SW480 (cell line): ENCODE measurements at places on chromosomes 4 and X.

DNA sequence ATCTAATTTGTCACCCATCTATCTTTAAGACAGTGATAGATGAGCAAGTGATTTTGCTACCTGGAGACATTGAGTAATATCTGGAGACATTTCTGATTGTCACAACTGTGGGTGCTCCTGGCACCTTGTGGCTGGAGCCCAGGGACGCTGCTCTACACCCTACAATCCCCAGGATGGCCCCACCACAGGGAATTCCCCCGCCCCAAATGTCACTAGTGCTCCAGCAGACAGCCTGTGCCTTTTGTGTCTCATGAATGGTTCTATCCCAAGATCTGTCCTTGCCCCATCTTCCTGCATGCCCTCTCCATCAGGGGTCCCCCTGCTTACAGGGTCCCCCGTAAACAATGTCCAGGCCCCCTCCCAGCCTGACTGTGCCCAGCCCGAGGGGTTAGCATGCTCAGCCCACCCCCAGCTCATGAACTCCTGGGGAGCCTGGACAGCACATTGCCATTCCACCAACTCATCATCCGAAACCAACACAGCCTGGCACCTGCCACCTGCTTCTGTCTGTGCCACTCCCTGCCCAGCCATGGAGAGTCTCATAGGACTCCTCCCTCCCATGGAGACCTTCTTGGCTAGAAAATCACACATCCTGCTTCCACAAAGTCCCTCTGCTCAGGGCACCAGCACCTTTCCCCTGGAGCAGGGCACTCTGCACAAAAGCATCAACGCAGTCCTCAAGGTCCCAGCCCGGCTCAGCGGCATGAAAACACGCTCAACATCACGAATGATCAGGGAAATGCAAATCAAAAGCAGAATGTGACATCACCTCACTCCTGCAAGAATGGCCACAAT is 5.7 kb downstream of the P2RY8 start:
- no peak for DNase-seq

GRCh38 chr4:48172651-48173050 is 38.6 kb upstream of the TXK start:
- DNase-seq, result no peak

GRCh38 chr4:8185295-8185694 is 13.8 kb upstream of the SH3TC1 start:
- DNase-seq, result no peak

DNA sequence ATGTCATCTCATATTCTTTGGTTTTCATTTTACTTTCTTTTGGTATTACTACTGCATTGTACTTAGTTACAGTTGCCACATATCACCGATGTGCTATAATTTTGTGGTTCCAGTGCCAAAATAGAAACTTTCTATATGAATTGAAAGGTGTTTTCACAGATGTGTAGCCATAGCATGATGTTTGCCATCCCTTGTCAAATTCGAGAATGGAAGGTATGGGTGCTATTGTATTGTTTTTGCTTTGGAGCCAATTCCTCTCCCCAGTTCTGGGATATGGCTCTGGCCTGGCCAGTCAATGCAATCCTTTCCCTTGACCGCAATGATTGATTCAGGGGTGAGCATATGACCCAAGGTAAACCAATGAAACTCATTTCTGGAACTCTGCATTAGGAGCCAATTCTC is 86.2 kb upstream of the RPS6KA3 start:
- DNase-seq, result no peak

DNA sequence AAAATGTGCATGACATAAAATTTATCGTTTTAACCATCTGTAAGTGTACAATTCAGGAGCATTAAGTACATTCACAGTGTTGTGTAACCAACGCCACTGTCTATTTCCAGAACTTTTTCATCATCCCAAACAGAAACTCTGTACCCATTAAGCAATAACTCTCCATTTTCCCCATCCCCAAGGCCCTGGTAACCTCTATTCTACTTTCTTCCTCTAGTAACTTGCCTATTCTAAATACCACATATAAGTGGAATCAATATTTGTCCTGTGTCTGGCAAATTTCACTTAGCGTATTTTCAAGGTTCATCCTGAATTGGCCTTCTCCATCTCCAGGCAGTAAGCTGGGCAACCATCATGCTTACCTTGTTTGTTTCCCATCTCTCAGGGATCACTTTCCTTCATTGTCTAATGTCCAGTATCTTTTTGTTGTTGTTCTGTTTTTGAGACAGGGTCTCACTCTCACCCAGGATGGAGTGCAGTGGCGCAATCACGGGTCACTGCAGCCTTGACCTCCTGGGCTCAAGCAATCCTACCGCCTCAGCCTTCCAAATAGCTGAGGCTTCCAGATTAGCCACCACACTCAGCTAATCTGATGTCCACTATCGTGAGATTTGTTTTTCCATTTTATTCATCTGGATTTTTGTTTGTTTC is 17.7 kb upstream of the GRIPAP1 start:
- DNase-seq, result no peak
